Osteoblast (primary cell): ENCODE measurements at places on chromosomes 7 and 10.

DNA sequence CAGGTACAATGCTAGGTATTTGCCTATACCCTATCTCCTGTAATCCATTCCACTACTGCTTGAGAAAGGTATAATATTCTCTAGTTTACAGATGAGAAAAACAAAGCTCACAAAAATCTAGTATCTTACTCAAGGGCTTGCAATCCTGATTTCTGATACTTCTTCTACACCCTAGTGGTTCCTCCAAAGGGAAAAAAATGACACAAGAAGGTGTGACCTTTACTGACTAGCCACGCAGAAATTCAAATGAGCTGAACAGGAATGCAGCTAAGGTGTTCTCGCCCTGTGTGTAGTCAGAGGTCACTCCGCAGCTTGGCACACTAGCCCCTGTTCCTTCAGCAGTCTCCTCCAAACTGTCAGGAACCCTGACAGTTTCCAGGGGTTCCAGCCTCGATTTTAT, 59.5 kb upstream of the TM9SF3 start:
- DNase-seq: no peak

- DNase-seq: peak; percentile 87
These were observed at the start of gene TET1 for GRCh38 chr10:68560186-68560942. TET1 (plus strand) TSS chr10:68560337; CDS start chr10:68572339, 12,002 bp downstream.

DNA sequence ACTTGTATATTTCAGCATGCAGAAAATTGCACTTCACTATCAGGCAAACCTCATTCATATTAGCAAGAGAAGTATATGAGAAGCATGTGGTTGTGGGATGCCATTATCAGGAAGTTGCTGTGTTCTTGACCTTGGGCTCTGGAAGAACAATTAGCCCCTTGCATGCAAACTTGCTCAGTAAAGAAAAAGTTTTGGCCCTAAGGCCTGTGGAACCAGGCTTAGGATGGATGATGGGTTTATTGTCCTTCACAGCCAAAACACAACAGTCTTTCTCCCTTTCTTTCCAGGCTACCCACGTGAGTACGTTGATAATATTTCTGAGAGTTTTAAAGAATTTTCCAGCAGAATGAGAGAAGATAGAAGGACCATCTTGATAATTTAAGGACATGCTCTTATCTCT, 166.4 kb downstream of the AUTS2 start:
- DNase-seq: no peak

DNA sequence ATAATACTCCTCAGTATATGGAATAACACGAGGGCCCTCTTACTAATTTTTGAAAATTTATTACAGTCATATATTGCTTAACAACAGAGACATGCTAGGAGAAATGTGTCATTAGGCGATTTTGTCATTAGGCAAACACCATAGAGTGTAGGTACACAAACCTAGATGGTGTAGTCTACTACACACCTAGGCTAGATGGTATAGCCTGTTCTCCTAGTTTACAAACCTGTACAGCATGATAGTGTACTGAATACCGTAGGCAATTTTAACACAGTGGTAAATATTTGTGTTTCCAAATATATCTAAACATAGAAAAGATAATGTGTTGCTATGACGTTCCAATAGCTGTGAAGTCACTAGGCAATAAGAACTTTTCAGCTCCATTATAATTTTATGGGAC, 12.8 kb downstream of the OR2F1 start:
- DNase-seq: no peak

DNA sequence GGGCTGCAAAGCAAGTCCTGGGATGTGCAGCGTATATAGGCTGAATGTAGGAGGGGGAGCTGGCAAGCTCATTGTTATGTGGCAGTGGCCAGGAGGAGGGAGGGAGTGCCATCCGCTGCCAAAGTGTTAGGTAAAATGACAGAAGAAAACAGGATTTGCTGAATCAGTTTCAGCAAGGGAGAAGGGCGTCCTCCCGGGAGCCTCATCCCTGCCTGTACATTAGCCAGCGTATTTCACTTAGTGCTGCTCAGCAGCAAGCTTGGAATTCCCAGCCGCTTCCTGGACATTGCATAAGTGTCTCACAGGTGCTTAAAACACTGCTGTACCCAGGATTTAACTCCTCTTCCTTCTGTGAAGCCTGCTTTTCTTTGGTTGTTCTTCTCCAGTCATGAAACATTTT, 2.5 kb downstream of the NIPSNAP2 start:
- no peak for DNase-seq

GRCh38 chr10:113384181-113384580, 168.7 kb upstream of the HABP2 start:
- DNase-seq: no peak

- DNase-seq: peak; percentile 85
These were observed 130.1 kb downstream of the NEBL start for GRCh38 chr10:20767028-20767427.

DNA sequence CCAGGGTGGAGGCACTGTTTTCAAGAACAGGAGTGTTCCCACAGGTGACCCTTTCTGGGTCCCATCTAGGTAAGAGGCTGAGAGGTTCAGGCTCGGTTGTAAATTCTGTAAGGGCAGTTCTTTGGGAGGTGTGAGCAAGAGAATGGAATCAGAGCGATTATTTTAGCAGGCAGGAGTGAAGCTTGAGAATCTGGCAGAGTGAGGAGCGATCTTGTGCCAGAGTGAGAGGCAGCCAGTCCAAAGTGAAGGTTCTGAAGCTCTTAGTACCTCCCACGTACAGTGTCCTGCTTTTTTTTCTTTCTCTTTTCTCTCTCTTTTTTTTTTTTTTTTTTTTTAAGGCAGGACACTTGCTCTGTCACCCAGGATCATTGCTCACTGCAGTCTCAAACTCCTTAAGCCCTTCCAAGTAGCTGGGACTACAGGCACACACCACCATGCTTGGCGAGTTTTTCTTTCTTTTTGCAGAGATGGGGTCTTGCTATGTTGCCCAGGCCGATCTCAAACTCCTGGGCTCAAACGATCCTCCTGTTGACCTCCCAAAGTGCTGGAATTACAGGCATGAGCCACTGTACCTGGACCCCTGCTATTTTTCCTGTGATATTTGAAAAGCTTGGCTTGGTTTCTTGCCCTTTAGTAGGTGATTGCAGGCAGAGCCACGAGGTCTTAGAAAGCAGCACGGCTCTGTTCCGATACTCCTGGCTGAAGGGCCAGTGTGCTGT, 10.9 kb downstream of the POR start:
- DNase-seq: no peak

- no peak for DNase-seq
These were observed 380.0 kb downstream of the REEP3 start for GRCh38 chr10:63901228-63901627.

DNA sequence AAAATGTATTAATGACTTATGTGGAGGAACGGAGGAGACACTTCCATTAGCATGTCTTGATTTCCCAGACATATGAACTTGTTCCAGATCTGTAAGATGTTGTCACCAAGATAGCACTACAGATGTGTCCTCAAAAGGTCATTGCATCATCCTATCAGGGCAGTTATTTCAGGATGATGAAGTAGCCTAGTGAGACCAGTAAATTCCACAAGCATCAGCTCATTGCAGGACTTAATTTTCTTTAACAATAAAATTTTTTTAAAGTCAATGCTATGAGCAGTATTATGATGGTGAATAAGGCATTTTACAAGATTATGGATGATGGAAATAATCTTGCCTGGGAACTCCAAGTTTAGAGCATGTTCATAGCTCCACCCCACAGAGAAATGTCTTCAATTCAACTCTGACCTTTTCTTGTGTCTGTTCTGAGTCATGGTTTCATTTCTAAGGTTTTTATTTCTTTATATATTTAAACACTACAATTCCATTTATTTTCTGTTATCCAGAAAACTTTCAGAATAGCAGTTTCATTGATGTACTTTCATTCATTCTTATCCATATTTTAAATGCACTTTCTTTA, 1203.3 kb upstream of the CELF2 start:
- DNase-seq: peak; percentile 50

- no peak for DNase-seq
These were observed 97.0 kb upstream of the PPIF start for GRCh38 chr10:79250259-79250658.

GRCh38 chr7:101474178-101474577, 111.5 kb downstream of the COL26A1 start:
- DNase-seq: no peak

DNA sequence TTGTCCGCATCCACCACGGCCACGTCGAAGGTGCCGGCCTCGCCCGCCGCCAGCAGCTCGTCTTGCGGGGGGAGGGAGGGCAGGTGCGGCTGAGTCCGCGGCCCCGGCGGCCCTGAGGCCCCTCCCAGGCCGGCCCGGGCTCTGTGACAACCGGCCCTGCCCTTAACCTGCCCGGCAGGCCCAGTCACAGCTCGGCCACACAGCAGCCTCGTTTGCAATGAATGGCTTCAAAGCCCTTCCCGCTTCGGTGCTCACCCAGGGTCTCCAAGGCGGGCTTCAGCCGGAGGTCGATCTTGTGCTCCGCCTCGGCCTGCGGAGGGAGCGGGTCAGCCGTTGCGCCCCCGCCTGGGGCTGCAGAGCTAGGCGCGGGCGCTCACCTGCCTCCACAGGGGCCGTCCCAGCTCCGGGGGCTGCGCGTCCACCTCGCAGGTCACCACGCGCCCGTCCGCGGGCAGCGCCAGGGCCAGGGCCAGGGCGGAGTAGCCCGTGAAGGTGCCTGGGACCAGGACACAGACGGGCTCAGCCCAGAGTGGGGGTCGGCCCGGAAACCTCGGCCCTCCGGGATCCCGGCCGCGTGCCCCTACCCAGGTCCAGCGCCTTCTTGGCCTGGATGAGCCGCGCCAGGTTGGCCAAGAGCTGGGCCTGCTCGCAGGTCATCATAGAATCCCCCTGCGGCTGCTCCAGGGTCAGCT, 928 bp downstream of the COMTD1 start:
- peak; percentile 87 for DNase-seq

GRCh38 chr10:92011560-92012214, 88.1 kb downstream of the BTAF1 start:
- peak; percentile 82 for DNase-seq

DNA sequence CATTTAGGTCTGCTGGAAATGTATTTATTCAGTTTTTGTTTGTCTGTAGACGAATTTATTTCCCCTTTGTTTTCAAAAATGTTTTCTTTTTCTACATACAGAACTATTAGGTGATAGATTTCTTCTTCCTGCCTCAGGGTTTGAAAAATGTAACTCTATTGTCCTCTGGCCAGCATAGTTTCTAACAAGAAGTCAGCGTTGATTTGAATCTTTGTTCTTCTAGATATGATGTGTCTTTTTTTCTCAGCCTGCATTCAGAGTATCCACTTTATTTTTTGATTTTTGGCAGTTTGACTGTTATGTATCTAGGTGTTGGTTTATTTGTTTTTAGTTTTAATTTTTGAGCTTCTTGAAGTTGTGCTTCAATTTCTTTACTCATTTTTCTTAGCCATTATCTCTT, 7.5 kb upstream of the OR2F1 start:
- DNase-seq: no peak

GRCh38 chr10:132974249-132974796, 32.0 kb upstream of the CFAP46 start:
- peak; percentile 47 for DNase-seq
